Aorta (tissue), 5 donors: ENCODE measurements at places on chromosomes 6 and 20. TPM values are rescaled to one million over a fixed set of nuclear protein-coding genes. Genes with fewer than 3 reads are reported as not detected.

HLA-DRA gene
- total RNA-seq = 274 TPM

NKX2-4 gene
- not detected for total RNA-seq

TFAP2A gene
- 0.23 TPM for total RNA-seq

CST4 gene
- not detected for total RNA-seq

DNA sequence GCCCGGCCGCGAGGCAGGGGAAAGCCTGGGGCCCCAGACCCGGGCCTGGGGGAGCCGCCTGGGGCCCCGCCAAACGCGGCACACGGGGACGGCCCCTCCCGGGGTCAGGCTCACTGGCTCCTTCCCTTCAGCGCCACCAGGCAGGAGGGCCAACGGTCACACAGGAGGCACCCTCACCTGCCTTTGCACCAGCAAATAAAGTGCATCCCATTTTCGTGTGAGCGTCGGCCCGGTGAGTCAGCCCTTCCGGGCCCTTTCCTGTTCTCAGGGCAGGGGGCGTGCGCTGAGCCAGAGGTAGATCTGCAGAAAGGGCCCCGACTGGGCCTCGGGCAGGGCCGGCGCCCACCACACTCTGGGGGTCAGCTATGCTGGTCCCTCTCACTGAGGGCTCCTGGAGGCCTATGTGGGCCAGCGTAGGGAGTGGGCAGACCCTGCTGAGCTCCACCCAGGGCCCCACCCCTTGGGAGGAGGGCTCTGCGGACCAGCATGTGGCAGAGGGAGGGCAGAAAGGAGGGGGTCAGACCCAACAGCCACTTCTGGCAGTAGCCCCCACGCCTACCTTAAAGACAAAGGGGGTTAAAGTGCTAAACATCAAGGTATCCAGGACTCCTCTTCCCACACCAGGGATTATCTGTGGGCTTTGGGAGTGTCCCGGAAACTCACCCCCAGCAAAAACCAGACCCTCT is 931 bp upstream of the UCKL1 start:
- H3K4me1 ChIP-seq = no peaks in the 10 kb centered on the region
- H3K4me3 ChIP-seq = peak overlapping the region; percentile 14
- no peaks in the 10 kb centered on the region for H3K36me3 ChIP-seq
- no peak overlapping the region for H3K27ac ChIP-seq
- DNase-seq = no peak

GRCh38 chr6:28982476-28983266 is 22.4 kb downstream of the ZNF311 start:
- H3K4me3 ChIP-seq = peak overlapping the region; percentile 57
- no peak overlapping the region for H3K27ac ChIP-seq
- no peaks in the 10 kb centered on the region for H3K36me3 ChIP-seq
